ENCODE measurements at places on chromosomes 7 and 10.

DNA sequence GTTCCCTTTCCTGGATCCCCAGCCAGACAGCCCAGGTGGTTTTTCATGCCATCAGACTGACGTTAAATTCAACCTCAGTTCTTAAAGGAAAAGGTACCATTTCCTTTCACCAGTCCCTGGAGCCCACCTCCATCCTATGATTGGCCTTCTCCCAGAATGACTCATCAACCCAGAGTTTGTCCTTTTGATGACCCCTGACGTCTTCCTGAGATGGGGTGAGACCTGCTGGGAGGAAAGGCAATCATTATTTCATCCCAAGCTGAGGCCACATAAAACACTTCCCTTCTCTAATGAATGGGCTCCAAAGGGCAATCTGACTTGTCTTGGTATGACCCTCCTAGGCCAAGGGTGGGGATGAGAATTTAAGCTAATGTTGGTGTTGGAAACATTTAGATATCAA, 750.7 kb downstream of the SUGCT start:
- DNase-seq, result no peak

DNA sequence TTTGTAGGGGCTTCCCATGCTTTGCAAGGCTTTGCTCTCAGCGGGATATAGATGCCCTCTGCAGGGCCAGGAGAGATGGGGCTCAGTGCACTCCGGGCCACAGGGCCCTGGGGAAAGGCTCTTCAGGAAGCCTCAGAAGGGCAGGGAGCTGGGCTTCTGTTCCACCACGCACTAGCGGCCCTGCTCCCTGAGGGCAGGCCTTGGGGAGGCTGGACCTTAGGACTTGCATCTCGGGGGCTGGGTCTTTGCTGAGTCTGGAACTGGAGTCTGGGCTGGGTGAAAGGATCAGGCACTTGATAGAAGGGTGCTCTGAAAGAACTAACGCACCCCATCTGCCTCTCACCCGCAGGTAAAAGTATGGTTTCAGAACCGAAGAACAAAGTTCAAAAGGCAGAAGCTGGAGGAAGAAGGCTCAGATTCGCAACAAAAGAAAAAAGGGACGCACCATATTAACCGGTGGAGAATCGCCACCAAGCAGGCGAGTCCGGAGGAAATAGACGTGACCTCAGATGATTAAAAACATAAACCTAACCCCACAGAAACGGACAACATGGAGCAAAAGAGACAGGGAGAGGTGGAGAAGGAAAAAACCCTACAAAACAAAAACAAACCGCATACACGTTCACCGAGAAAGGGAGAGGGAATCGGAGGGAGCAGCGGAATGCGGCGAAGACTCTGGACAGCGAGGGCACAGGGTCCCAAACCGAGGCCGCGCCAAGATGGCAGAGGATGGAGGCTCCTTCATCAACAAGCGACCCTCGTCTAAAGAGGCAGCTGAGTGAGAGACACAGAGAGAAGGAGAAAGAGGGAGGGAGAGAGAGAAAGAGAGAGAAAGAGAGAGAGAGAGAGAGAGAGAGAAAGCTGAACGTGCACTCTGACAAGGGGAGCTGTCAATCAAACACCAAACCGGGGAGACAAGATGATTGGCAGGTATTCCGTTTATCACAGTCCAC, 5.4 kb downstream of the EMX2 start:
- no peak for DNase-seq

DNA sequence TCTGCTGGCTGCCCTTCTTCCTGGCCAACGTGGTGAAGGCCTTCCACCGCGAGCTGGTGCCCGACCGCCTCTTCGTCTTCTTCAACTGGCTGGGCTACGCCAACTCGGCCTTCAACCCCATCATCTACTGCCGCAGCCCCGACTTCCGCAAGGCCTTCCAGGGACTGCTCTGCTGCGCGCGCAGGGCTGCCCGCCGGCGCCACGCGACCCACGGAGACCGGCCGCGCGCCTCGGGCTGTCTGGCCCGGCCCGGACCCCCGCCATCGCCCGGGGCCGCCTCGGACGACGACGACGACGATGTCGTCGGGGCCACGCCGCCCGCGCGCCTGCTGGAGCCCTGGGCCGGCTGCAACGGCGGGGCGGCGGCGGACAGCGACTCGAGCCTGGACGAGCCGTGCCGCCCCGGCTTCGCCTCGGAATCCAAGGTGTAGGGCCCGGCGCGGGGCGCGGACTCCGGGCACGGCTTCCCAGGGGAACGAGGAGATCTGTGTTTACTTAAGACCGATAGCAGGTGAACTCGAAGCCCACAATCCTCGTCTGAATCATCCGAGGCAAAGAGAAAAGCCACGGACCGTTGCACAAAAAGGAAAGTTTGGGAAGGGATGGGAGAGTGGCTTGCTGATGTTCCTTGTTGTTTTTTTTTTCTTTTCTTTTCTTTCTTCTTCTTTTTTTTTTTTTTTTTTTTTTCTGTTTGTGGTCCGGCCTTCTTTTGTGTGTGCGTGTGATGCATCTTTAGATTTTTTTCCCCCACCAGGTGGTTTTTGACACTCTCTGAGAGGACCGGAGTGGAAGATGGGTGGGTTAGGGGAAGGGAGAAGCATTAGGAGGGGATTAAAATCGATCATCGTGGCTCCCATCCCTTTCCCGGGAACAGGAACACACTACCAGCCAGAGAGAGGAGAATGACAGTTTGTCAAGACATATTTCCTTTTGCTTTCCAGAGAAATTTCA, 1.7 kb downstream of the ADRB1 start:
- no peak for DNase-seq

- DNase-seq, result no peak
These were observed 8.4 kb downstream of the ANXA11 start for GRCh38 chr10:80196950-80197315.

GRCh38 chr10:59524348-59524747, 162.0 kb upstream of the FAM13C start:
- DNase-seq, result no peak

DNA sequence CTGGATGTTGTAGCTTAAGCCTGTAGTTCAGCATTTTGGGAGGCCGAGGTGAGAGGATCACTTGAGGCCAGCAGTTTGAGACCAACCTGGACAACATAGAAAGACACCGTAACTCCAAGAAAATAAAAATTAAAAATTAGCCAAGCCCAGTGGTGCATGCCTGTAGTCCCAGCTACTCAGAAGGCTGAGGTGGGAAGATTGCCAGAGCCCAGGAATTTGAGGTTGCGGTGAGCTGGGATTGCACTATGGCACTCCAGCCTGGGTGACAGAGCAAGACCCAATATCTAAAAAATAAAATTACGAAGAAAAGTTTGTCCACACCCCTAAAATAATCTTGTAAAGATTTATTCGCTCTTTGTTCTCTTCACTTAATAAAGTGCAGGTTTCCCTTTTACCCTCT, 951.0 kb downstream of the TYW1 start:
- no peak for DNase-seq

GRCh38 chr7:74012842-74013249, 15.1 kb upstream of the ELN start:
- DNase-seq, result no peak

- DNase-seq, result no peak
These were observed 59.6 kb downstream of the CARD11 start for GRCh38 chr7:2984091-2984490.

DNA sequence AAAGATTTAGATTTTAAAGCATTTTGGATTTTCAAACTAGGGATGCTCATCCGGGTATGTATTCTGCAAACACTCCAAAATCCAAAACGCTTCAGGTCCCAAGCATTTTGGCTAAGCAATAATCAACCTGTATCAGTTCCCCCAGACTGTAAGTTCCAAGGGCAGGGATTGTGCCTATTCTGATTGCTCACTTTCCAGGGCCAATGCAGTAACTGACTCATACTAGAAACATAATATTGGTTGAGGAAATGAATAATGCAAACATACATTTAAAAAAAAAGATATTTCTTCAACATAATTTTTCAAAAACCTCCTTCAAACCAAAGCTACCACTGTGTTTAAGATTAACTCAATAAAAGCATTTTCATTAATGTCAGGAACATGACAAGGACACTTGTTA, 69.5 kb downstream of the HIBADH start:
- no peak for DNase-seq

DNA sequence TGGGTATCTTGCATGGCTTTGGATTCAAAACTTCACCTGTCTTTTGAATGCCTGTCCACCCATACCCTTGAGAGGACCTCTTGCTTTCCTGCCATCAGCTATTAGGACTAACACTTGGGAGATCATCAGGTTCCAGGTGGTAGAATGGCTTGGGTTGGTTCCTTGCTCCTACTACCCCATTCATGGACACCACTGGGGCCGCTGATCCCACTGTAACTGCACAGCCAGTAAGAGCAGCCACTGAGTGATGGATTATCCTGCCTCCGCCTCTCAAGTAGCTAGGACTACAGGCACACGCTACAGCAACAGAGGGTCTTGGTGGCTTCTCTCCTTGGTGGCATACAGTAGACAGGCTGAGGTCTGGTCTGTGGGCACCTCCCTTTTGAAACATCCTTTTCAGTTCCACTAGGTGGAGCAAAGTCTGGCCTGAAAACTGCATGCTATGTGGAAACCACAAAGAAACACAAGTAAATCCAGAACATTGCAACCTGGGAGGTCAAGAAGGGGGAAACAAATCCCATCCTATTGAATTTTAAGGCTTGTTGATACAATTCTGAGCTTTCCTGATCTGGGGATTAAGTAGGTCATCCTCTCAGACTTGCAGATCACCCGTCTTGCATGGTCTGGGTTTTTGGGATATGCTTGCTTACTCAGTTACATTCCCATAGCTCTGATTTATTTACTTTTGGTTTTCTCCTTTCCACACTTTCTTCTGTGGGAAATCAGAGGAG, 9.4 kb downstream of the WBP1L start:
- DNase-seq, result no peak

- no peak for DNase-seq
These were observed 160.0 kb upstream of the ANK3 start for GRCh38 chr10:60549686-60550085.

GRCh38 chr10:44937196-44938005, 22.2 kb upstream of the RASSF4 start:
- DNase-seq, result no peak

GRCh38 chr10:109698086-109698485, 225.2 kb downstream of the XPNPEP1 start:
- no peak for DNase-seq

DNA sequence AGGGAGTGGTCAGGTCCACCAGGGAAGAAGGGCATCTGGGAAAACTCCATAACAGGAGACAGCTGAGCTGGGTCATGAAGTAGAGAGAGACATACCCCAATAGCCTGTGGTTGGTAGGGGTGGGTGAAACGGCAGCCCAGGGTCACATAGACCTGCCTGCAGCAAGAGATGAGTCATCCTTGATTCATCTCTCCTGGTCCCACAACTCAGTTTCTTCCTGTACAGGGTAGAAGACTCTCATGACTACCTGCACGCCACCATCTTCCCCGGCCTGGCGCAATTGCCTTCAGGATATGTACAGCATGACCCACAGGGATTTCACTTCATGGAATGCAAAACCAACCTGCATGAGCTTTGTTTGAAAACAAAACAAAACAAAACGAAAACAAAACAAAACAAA, 45.1 kb upstream of the ADAM12 start:
- no peak for DNase-seq

- DNase-seq, result no peak
These were observed 28.7 kb downstream of the ICA1 start for GRCh38 chr7:8232999-8233847.

DNA sequence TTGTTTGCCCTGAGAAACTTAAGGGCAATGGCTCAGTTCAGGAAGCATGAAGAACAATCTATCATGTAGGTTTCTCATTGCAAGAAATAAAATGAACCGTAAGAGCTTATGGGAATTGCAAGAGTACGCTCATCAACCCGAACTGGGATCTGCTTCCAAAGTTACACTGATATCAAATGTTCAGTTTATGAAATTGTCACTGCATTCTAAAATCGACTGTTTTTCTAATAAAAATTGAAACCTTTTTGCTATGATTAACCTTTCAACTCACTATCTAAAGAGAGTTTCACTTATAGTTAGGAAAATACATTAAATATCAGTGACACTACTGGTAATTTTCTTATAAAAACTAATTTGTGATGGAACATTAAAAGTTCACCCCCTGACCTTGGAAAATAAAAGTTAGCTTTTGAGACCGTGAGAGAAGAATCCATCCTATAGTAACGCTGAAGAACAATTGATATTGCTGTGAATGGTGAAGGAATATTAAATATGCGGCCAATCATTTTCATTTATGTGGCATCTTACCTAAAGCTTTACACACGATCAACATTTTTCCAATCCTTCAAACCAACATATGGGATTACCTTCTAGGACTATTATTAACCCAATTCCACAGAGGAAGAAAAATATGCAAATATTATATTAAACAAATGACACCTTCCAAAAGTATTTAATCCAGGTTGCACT, 2.2 kb downstream of the MEOX2 start:
- DNase-seq, result no peak

- DNase-seq, result no peak
These were observed 184.2 kb downstream of the CCDC71L start for GRCh38 chr7:106476751-106477150.

- no peak for DNase-seq
These were observed 75.1 kb upstream of the PLPP4 start for GRCh38 chr10:120381931-120382330.

DNA sequence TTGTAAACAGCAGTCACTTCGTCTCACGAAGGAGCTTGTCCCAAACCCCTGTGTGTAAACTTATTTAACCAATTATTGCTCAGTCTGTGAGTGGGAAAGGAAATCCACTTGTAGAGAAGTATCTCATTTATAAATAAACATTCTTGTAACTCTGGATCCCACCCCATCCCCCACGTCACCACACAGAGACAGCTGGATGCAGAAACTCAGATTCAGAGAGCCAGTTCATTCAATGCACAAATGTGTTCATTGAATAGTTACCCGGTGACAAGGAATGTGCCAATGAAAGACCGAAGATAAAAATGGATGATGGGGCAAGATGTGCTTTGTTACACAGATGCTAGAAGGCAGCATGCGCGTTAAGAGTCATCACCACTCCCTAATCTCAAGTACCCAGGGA, 8.3 kb upstream of the OCM start:
- no peak for DNase-seq

DNA sequence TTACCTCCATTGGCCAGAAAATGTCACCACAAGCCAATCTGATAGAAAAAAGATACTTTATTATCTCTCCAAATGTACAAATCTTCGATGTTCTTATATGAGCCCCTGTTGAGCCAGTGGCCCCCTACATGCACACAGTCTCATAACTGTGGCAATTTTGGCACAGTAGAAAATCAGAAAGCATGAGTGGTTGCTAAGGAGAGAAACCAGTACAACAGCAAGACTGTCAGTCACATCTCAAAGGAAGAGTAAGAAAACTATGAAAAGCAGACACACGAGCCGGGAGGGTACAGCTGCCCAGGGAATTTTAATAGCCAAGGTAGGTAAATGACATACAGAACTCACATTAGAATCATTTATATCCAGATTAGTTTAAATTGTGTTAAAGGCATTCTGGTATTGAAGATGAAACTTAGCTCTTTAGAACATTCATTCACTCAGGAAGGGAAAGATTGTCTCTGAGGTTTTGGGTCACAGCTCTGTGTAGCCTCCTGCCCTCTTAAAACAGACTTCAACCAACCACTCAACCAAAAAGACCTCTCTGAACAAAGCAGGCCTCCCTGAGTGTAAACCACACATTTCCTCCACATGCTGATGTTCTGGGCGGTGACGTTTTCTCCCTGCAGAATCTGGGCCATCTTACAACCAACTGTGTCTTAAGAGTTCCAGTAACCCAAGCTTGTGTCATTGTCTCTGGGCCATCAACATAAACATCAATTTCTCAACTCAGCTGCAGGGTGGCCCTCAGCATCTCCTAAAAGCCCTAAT, 80.8 kb upstream of the ADAM12 start:
- DNase-seq, result no peak

GRCh38 chr7:55129541-55130394, 111.0 kb downstream of the EGFR start:
- no peak for DNase-seq
